Adrenal gland (tissue), 19 donors: ENCODE measurements at places on chromosomes 2 and 18.

DNA sequence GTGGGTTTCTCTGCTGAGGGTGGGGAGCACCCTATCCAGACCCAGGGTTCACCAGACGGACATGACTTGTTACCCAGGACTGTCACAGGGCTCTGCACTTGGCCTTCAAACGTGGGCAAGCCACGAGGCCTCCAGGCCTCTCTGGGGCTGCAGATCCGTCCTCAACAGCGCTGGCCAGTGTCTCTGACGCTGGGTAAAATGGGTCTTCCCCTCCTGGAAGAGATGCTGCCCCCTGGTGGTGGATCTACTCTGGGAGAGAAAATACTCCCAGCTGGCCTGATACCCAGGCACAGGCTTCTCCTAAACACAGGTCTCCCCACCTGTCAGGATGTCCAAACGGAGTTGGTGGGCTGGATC is 3.7 kb downstream of the GPR17 start:
- DNase-seq = peak; percentile 94

DNA sequence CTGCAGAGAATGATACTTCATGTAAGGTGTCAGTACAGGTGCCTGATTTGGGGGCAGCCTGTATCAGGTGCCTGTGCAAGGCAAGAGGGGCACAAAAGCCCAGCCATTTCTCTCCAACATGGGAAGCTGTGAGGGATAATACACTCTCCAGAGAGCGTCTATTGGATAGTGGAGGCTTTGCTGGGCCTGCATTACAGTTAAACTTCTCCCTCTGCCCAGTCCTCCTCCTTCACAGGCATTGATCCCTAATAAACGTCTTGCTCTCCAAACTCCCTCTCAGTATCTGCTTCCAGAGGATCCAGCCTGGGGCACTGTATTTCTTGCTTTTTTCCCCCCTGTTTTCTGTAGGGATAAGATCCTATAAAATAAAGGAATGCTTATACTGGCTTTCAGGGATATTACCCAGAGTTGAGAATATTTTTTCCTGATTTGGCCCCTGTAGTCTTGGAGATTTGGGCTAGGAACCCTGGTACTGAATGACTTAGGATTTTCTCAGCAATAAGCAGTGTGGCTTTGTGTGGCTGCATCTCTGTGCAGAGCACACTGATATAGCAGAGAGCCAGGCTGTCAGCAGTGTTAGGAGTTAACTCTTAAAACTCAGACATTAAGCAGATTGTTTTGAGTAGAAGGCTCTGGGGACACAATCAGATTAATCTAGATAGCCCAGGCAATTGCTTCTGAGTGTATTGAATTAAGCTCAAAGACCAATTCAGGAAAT is 330.6 kb downstream of the CYRIA start:
- DNase-seq = no peak

- DNase-seq = peak; percentile 79
These were observed 48.2 kb upstream of the CTAGE1 start for GRCh38 chr18:22465859-22466457.

DNA sequence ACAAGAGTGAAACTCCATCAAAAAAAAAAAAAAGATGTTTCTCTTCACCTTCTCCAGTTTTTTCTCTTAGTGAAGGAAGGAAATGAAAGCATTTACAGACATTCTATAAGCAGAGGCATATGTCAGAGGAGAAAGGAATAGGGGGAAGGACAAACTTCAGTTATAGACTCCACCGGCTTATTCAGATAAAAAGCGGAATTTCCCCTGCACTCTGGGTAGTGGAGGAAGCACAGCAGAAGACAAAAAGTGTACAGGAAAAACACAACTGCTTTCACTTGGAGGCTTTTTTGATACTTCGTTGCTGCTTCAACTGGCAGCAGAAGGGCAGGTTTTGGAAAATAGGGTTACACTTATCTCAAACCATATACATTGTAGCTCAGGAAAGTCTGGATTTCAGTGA is 3.2 kb upstream of the MGAT4A start:
- no peak for DNase-seq

DNA sequence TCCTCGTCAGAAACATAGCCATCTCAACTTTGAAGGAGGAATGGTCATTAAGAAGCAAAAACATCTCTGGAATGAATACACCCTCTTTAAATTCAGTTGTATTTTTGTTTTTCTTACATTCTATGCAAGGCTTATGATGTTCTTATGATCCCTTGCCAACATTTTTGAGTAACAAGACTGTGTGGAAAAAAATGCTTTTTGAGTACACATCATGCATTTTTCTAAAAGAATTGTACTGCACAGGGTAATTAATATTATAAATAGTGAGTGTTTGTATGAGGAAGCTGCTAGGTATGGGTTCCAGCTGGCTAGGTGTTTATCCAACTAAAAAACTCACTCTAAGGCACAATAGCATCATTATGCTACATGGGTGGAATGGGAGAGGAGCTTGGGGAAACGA is 59.0 kb upstream of the SPATS2L start:
- no peak for DNase-seq

DNA sequence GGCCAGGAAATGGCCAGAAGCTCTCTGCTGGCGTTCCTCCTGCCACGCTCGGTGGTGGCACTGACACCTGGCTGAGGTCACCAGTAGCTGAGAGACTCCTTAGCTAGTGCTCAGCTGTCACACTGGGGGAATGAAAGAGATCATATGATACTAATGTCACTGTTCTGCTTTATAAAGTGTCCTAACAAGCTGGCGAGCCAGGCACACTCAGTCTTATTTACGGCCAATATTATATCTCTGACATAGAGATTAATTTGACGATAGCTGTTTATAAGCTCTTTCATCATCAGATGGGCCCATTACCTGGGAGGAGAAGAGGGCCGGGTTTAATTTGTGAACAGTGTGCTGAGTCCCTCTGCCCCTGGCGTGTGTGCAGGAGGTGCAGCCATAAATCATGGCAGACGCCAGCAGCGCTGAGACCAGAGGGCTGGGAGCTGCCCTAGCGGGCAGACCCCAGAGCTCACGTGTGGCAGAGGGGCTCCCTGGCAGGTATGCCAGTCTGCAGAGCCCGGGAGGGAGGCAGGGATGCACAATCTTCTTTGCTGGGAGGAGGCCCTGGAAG is 246.5 kb downstream of the HAUS1 start:
- DNase-seq = no peak

DNA sequence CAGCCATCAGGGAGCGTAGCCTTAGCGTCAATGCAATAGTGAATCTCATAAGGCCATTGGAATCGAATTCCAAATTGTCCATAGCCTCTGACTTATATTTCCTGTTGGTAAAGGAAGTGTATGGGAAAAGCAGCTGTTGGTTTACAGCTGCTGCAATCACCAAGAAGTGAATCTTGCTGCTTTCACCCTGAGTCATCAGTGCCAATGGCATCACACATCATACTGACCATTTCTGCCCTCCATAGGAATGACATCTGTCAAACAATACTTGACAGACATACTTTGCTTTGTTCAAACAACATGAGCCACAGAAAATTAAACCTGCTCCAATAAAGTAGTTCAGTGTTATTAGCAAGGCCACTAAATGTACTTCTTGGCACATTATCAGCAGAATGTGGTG is 111.2 kb upstream of the KLHL29 start:
- DNase-seq = no peak

- no peak for DNase-seq
These were observed 716.4 kb upstream of the CHAC2 start for GRCh38 chr2:53051157-53051556.

- no peak for DNase-seq
These were observed 145.4 kb upstream of the TWIST2 start for GRCh38 chr2:238702276-238703052.

GRCh38 chr2:60336442-60337141 is 216.9 kb downstream of the BCL11A start:
- no peak for DNase-seq
